Stimulated activated naive CD8-positive, alpha-beta T cell treated with anti-CD3 and anti-CD28 coated beads, Interleukin-15, Interleukin-2, amounts not matched to agents 100 U/mL and 50 U/mL, for 24 hours (primary cell): ENCODE measurements at places on chromosomes 16 and 17.

DNA sequence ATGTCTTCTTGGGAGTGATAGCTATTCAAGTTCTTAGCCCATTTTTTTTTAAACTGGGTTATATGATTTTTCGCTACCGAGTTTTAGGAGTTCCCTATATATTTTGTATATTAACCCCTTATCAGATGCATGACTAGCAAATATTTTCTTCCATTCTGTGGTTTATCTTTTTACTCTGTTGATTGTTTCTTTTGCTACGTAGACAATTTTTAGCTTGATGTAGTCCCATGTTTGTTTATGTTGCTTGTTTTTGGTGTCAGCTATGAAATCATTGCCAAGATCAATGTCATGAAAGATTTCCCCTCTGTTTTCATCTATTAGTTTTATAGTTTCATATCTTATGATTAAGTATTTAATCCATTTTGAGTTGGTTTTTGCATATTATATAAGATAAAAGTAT, 480.5 kb downstream of the CDH11 start:
- DNase-seq: no peak

- no peak for DNase-seq
These were observed 38.2 kb downstream of the CMTM4 start for GRCh38 chr16:66658143-66658859.

DNA sequence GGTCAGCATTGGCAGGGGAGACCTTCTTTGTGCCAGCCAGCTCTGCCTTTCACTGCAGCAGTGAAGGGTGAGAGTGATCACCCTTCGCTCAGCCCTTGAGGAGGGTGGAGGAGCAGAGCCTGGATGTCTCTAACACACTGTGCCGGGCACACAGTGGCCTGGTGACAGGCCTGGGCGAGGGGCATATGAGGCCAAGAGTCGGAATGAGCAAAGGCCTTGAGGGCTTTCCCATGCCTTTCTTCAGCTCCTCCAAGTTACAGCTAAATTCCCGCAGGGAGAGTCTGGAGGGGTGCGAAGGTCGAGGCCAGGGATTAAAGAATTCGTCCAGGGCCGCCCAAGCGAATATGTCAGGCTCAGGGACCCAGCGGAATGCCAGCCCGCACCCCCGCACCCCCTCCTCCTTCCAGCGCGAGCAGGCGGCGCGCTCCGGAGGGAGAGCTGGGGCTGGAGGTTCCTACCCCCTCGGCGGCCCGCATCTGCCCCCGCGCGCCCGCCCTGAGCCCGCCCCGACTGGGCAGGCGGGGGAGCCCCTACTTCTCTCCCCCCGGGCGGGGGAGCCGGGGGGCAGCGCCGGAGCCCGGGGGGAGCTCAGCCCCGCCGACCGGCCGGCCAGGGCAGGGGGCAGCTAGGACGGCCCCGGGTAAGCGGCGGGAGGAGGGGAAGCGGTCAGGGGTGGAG, at the start of gene RASL10B:
Gene RASL10B (plus strand): TSS at position 401 of the 678 bp plus-strand sequence. CDS start 3,546 bp downstream, outside the sequence.
- peak; percentile 69 for DNase-seq

DNA sequence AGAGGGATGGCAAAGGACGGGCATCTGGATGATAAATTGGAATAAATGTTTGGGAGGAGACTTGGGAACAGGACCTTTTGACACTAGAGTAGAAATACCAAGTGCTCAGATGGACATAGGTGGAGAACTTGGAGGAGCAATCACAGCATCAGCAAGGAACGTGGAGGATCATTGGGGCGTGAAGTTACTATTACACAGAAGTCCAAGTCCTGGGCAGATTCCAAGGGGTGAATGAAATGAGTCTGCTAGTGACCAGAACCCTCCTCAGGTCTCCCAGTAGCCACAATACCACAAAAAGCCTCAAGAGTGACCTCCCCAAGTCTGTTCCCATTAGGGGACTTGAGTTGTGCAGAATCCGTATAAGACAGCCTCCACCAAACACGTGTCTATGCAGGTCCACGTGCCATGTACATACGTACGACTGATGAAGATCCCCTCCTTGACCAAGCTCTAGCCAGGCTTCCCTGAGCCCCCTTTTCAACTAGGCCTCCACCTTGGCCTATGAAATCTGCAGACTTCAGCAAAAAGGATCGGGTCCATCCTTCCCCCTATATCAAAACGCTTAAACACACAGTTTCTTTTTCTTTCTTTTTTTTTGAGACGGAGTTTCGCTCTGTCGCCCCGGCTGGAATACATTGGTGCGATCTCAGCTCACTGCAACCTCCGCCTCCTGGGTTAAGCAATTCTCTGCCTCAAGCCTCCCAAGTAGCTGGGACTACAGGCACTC, 2.2 kb downstream of the C17orf67 start:
- no peak for DNase-seq
